ENCODE measurements at places on chromosomes 5 and 9. TPM values are rescaled to one million over a fixed set of nuclear protein-coding genes. Genes with fewer than 3 reads are reported as not detected.

C9orf50 gene
- 0.62 TPM for total RNA-seq

GRCh38 chr9:136393531-136393930 is 6.4 kb downstream of the SNAPC4 start:
- H3K27ac ChIP-seq = no peak overlapping the region
- H3K4me3 ChIP-seq = no peak overlapping the region
- no peaks in the 10 kb centered on the region for H3K27me3 ChIP-seq
- peaks cover 4% of the 10 kb centered on the region for H3K36me3 ChIP-seq
- no peaks in the 10 kb centered on the region for H3K4me1 ChIP-seq

GRCh38 chr5:134965271-134965825 is 2.4 kb upstream of the CATSPER3 start:
- no peak overlapping the region for H3K27ac ChIP-seq
- H3K4me1 ChIP-seq = no peaks in the 10 kb centered on the region
- no peaks in the 10 kb centered on the region for H3K27me3 ChIP-seq
- no peak overlapping the region for H3K4me3 ChIP-seq
- DNase-seq = no peak
- H3K36me3 ChIP-seq = peaks cover 2% of the 10 kb centered on the region

SPATA31D4 gene
- total RNA-seq = not detected

- H3K27ac ChIP-seq = no peak overlapping the region
- no peak overlapping the region for H3K4me3 ChIP-seq
- H3K27me3 ChIP-seq = no peaks in the 10 kb centered on the region
- DNase-seq = no peak
- H3K36me3 ChIP-seq = no peaks in the 10 kb centered on the region
Measured at GRCh38 chr9:30235564-30235963, 2148.9 kb upstream of the ACO1 start.

DNA sequence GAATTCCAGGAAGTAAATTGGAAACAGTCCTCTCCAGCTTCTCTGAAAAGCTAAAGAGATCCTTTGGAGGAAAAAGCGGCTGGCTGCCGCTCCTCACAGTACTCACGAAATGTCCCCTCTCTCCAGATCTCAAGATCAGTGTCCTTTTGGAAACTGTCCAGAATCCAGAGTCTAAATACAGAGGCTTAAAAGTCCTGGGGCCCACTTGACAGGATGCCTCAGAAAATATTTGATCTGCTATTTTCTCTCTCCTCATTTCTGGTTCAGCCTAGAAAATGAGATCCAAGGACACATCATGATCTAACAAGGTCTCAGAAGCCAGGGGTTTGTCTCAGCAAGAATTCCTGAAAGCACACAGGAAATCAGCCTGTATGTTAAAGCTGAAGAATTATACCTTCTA is 7.2 kb downstream of the C1QTNF2 start:
- peaks cover 10% of the 10 kb centered on the region for H3K4me1 ChIP-seq
- H3K27me3 ChIP-seq = no peaks in the 10 kb centered on the region
- no peaks in the 10 kb centered on the region for H3K36me3 ChIP-seq
- no peak overlapping the region for H3K4me3 ChIP-seq
- DNase-seq = no peak

DNA sequence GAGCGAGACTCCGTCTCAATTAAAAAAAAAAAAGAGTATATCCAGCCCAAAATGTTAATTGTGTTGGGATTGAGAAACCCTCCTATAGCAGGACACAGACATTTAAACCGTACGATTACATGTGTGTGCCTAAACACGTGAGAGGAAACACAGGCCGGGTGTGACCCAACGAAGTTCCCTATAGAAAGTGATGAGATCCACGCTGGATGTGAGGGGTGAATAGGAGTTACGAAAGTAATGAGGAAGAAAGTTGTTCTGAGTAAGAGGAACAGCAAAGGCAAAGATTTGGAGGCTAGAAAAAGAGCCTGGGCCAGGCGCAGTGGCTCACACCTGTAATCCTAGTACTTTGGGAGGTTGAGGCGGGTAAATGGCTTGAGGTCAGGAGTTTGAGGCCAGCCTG is 13.6 kb downstream of the NAIF1 start:
- no peaks in the 10 kb centered on the region for H3K4me1 ChIP-seq
- H3K27ac ChIP-seq = no peak overlapping the region
- H3K36me3 ChIP-seq = no peaks in the 10 kb centered on the region
- H3K4me3 ChIP-seq = no peak overlapping the region

DNA sequence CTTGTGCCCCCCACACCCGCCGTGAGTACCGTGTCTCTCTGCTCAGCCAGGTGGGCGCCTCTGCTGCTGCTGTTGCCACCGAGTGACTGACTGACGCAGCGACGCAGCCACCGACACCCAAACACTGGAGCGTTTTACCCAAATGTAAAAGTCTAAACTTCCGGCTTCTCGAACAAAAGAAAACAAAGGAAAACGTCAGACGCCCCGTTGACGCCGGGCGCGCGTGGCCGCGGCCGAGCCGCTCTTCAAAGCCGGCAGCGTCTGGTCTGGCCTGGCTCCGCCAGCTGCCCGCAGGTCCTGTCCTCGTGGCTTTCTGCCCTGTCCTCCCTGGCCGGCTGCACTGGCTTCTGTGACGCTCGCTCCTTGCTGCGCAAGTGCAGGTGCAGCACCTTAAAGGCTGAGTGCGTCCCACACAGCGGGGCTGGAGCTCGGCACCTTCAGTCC is 41.4 kb upstream of the CLPTM1L start:
- no peaks in the 10 kb centered on the region for H3K36me3 ChIP-seq
- DNase-seq = peak; percentile 80
- no peaks in the 10 kb centered on the region for H3K27me3 ChIP-seq
- no peak overlapping the region for H3K27ac ChIP-seq
- H3K4me1 ChIP-seq = no peaks in the 10 kb centered on the region

DNA sequence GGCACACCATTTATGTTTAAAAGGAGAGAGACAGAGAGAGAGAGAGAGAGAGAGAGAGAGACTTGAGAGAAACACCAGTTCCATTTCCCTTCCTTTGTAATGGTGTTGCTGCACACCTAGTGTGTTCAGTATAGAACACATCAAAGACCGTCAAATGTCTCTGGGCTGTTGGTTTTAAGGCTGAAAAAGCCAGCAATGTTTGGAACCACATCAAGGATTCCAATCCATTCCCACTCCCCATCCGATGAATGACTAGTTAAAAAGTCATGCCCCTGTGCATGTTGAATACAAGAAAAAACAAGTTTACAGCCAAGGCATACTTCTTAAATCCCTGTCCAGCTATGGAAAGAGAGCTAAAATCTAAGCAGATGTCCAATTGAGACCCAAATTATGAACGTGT is 83.0 kb upstream of the IFNE start:
- no peak overlapping the region for H3K27ac ChIP-seq
- no peak overlapping the region for H3K4me3 ChIP-seq
- DNase-seq = no peak
- no peaks in the 10 kb centered on the region for H3K36me3 ChIP-seq

GRCh38 chr5:68922172-68922987 is 171.4 kb upstream of the SLC30A5 start:
- H3K27me3 ChIP-seq = no peaks in the 10 kb centered on the region
- DNase-seq = no peak
- no peaks in the 10 kb centered on the region for H3K4me1 ChIP-seq

- no peak overlapping the region for H3K4me3 ChIP-seq
- H3K4me1 ChIP-seq = no peaks in the 10 kb centered on the region
- no peaks in the 10 kb centered on the region for H3K36me3 ChIP-seq
- no peak for DNase-seq
- no peaks in the 10 kb centered on the region for H3K27me3 ChIP-seq
Measured at GRCh38 chr5:40405230-40405629, 274.5 kb upstream of the PTGER4 start.

DNA sequence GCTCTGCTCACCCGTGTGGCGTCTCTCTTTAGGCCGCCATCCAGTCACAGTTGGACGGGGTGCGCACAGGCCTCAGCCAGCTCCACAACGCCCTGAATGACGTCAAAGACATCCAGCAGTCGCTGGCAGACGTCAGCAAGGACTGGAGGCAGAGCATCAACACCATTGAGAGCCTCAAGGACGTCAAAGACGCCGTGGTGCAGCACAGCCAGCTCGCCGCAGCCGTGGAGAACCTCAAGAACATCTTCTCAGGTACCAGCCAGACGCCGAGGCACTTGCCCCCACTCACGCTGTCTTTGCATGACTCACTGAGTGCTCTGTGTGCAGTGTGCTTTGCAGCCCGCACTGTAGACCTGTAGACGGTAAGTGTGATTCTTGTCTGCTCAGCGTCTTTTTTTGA is 4.5 kb downstream of the EXOC3 start:
- H3K4me1 ChIP-seq = no peaks in the 10 kb centered on the region
- no peak overlapping the region for H3K27ac ChIP-seq
- no peak overlapping the region for H3K4me3 ChIP-seq
- H3K27me3 ChIP-seq = no peaks in the 10 kb centered on the region
- peaks cover 8% of the 10 kb centered on the region for H3K36me3 ChIP-seq

DNA sequence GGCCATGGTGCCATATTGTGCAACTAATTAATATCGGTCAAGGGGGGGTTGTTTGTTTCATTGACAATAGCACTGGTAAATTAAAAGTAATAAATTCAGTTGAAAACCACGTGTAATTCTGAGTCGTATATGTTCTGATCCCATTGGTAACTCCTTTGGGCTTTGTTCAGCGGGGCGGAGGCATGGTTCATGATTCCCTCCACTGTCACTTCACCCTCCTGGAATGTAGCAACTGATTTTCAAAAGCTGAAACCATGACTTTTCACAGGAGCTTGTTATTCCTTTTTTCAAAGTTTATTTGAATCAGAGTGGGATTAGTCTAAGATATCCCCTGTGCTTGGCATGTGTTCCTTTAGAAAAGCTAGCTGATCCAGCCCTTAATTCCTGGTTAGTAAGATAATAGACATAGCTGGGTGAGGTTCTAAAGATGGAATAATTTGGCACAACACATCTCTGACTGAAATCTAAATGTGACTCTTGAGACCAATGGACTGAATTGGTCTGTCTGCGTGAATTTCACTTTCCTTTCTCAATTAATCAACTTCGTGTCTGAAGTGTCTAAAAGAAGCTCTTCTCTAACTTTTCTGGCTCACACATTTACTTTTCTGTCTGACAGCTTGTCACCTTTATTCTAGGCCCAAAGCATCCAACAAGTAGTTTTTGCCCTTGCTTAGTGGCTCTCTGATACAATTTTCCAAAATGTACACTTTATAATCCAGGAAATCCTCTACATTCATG is 185.7 kb upstream of the VCAN start:
- H3K36me3 ChIP-seq = no peaks in the 10 kb centered on the region
- no peak overlapping the region for H3K4me3 ChIP-seq
- no peaks in the 10 kb centered on the region for H3K4me1 ChIP-seq
- DNase-seq = no peak
- H3K27me3 ChIP-seq = no peaks in the 10 kb centered on the region

DNA sequence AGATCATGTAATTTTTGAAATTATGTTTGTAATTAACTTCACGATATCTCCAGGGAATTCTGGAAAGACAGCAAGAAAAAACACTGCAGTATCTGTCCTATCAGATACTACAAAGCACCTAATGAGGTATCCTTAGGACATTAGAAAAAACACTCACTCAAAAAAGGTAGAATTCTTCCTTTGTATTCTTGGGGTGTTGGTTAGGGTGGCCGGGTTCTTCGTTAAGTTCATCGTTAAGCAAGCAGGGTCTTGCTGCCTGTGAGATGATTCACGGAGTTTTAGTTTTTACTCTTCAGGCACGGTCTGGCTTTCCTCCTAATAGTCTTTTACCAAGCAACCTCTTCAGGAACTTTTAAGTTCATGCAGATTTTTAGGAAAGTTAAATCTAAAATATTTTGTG is 91.4 kb upstream of the IRX4 start:
- no peak overlapping the region for H3K4me3 ChIP-seq
- no peaks in the 10 kb centered on the region for H3K4me1 ChIP-seq
- no peaks in the 10 kb centered on the region for H3K36me3 ChIP-seq
- no peak overlapping the region for H3K27ac ChIP-seq
- no peaks in the 10 kb centered on the region for H3K27me3 ChIP-seq

SH3TC2 gene
- total RNA-seq = 2.9 TPM

DNA sequence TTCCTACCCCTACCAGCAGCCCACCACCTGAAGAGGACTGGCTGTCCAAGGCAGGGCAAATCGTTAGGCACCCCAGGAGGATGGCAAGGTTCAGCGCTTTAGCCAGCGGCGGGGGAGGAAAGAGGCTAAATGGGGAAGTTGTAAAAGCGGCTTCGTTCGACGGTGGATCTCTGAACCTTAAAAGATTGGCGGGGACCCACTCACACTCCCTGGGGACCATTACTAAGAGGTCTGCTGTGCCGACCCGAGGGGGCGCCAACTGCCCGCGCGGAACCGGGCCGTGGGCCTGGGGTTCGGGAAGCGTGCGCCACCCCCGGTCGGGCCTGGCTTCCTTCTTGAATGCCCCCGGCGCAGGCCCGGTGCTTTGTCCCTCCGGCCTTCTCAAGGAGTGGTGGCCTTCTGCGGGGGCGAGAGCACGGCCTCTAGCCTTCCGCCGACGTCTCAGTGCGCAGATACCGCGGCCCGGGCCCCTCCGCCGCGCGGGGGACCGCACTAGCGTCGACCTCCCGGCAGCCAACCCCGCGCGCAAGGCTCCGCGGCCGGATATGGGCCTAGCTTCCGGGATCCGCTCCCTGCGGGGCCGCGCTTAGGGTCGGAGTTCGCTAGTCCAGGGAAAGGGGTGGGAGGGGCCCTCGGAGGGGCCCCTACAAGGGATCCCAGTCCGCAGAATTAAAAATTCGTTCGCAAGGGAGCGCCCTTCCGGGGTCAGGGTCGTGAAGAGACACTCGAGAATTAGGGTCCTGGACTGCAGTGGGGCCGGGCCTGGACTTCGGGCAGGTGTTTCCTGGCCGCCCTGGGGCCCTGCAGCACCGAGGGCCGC is 10.5 kb downstream of the NR2F1-AS1 start:
- H3K27me3 ChIP-seq = no peaks in the 10 kb centered on the region
- H3K4me3 ChIP-seq = no peak overlapping the region
- H3K36me3 ChIP-seq = no peaks in the 10 kb centered on the region
- DNase-seq = no peak

PCDHB3 gene
- 2.0 TPM for total RNA-seq

- peak overlapping the region; percentile 13 for H3K27ac ChIP-seq
- H3K4me3 ChIP-seq = no peak overlapping the region
- DNase-seq = no peak
- no peaks in the 10 kb centered on the region for H3K27me3 ChIP-seq
Measured at GRCh38 chr5:78610163-78610583, 38.4 kb downstream of the LHFPL2 start.

- no peaks in the 10 kb centered on the region for H3K27me3 ChIP-seq
- H3K4me1 ChIP-seq = no peaks in the 10 kb centered on the region
- DNase-seq = no peak
- no peak overlapping the region for H3K27ac ChIP-seq
Measured at GRCh38 chr5:41012318-41012717, 58.8 kb downstream of the MROH2B start.

CTXN3 gene
- not detected for total RNA-seq

DNA sequence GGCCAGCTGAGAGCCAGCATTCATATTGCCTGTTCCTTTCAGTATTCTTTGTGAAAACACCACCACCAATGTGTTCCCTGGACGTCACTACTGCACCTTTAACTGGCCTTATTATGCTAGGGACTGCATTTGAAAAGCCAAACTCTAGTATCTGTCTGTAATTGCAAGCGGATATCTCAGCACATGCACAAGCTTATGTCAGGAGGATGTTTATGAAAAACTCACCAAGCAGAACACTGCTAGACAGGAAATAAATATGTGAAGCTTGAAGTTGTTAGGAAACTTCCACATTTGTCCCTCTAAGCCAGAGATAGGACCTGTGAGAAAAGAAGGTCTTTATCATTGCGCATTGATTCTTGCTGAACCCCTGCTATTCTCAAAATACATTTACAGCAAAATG is 135.4 kb upstream of the CCDC152 start:
- H3K36me3 ChIP-seq = peaks cover 1% of the 10 kb centered on the region
- no peak overlapping the region for H3K27ac ChIP-seq
- no peak overlapping the region for H3K4me3 ChIP-seq
- H3K27me3 ChIP-seq = no peaks in the 10 kb centered on the region
- peaks cover 3% of the 10 kb centered on the region for H3K4me1 ChIP-seq

- H3K27ac ChIP-seq = no peak overlapping the region
- H3K4me3 ChIP-seq = no peak overlapping the region
- H3K4me1 ChIP-seq = no peaks in the 10 kb centered on the region
- no peaks in the 10 kb centered on the region for H3K27me3 ChIP-seq
- no peak for DNase-seq
- H3K36me3 ChIP-seq = peaks cover 8% of the 10 kb centered on the region
Measured at GRCh38 chr9:129863059-129863690, 27.9 kb downstream of the USP20 start.

PFDN1 gene
- total RNA-seq = 31.8 TPM
